Sigmoid colon (tissue), 7 donors: ENCODE measurements at places on chromosomes 4 and X. TPM values are rescaled to one million over a fixed set of nuclear protein-coding genes. Genes with fewer than 3 reads are reported as not detected.

- H3K27ac ChIP-seq = no peak overlapping the region
- H3K4me3 ChIP-seq = no peak overlapping the region
- H3K36me3 ChIP-seq = no peaks in the 10 kb centered on the region
- no peak for DNase-seq
These were observed 37.7 kb downstream of the CLDN2 start for GRCh38 chrX:106957856-106958255.

The SERPINA7 gene
- not detected for total RNA-seq

GRCh38 chr4:52269761-52270160, 218.7 kb downstream of the SPATA18 start:
- H3K27ac ChIP-seq = no peak overlapping the region
- H3K4me3 ChIP-seq = no peak overlapping the region
- no peaks in the 10 kb centered on the region for H3K4me1 ChIP-seq

GRCh38 chr4:125689805-125690204, 375.1 kb downstream of the FAT4 start:
- H3K27me3 ChIP-seq = no peaks in the 10 kb centered on the region
- no peaks in the 10 kb centered on the region for H3K36me3 ChIP-seq
- no peak for DNase-seq
- H3K4me3 ChIP-seq = no peak overlapping the region
- H3K4me1 ChIP-seq = no peaks in the 10 kb centered on the region
- H3K27ac ChIP-seq = no peak overlapping the region

The GAGE2A gene
- not detected for total RNA-seq

DNA sequence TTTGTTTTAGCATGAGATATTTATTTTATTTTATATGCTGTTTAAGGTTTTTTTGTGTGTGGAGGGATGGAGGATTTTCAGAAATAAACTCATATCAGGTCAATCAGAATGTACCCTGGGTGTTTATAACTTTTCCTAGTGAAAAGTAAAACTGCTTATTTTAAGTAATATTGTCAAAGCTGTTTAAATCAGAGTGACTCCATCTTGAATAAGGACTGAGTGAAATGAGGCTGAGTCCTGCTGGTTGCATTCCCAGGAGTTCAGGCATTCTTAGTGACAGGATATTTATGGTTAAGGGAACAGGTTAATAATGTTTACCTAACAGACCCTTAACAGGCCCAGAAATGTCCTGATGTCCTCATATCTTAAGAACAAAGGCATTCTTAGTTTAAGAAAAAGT, 1160.9 kb upstream of the PCDH7 start:
- no peaks in the 10 kb centered on the region for H3K27me3 ChIP-seq
- no peaks in the 10 kb centered on the region for H3K4me1 ChIP-seq
- H3K27ac ChIP-seq = no peak overlapping the region
- DNase-seq = no peak
- no peaks in the 10 kb centered on the region for H3K36me3 ChIP-seq

The GPR78 gene
- total RNA-seq = not detected

DNA sequence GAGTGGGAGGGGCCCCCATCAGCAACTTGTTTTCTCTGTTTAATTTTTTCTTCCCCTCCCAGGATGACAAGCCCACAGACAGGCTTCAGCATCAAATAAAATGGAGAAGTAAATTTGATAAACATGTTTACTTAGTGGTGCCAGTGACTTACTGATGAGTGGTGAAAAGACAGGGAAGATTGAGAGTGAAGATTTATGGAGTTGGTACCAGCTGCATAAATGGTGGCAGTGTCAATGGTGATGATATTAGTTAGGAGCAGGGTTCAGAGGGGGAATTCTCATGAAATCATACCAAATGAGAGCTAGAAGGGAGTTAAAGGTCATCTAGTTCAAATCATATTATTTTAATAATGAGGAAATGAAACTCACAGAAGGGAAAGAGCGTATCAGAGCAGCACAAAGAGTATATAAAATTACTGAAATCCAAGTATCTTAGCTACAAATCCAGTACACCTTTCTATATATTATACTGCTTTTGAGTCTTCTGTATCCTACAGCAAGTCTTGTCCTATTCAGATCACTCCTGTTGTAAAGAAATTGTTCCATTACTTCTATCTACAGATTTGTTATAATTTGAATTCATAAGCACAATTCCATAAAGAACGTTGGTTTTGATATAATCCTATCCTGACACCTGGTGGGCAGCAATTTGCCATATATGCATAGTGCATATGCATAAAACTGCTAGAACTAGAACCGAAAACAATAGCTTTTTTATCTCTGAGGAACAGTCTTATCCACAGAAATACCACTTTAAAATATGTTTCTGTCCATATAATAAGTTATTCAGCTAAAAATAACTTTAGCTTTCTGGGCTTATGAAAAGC, 5.0 kb downstream of the P2RY10 start:
- H3K27me3 ChIP-seq = no peaks in the 10 kb centered on the region
- no peak overlapping the region for H3K4me3 ChIP-seq

The NDUFA1 gene
- total RNA-seq = 106 TPM

GRCh38 chr4:142416121-142416520, 430.0 kb downstream of the INPP4B start:
- H3K36me3 ChIP-seq = no peaks in the 10 kb centered on the region
- H3K4me1 ChIP-seq = no peaks in the 10 kb centered on the region

The NFKB1 gene
- 27.0 TPM for total RNA-seq

The FGFBP2 gene
- 3.8 TPM for total RNA-seq

DNA sequence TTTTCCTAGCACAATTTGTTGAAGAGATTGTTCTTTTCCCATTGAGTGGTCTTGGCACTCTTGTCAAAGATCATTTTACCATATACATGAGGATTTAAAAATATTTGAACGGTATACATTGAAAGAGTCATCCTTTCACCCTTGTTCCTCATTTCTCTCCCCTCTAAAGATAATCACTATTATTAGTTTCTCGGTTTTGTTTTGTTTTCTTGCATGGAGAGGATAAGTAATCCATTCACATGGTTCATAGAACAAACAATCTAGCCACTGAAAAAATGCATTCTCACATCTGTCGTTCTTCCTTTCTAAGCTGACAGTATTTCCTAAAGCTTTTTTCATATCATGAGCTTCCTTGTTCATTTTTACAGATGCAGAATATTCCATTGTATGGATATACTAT, 39.2 kb upstream of the MSMO1 start:
- H3K4me3 ChIP-seq = no peak overlapping the region
- H3K36me3 ChIP-seq = no peaks in the 10 kb centered on the region
- no peaks in the 10 kb centered on the region for H3K4me1 ChIP-seq
- H3K27me3 ChIP-seq = no peaks in the 10 kb centered on the region
- no peak for DNase-seq

The FAM9B gene
- total RNA-seq = not detected

GRCh38 chr4:81225252-81225651, 10.2 kb upstream of the PRKG2 start:
- H3K27me3 ChIP-seq = no peaks in the 10 kb centered on the region
- H3K4me3 ChIP-seq = no peak overlapping the region
- H3K4me1 ChIP-seq = no peaks in the 10 kb centered on the region

GRCh38 chrX:30865015-30865414, 24.0 kb downstream of the TAB3 start:
- DNase-seq = no peak
- no peaks in the 10 kb centered on the region for H3K27me3 ChIP-seq
- no peak overlapping the region for H3K27ac ChIP-seq
- no peaks in the 10 kb centered on the region for H3K4me1 ChIP-seq

- H3K36me3 ChIP-seq = no peaks in the 10 kb centered on the region
- no peak overlapping the region for H3K27ac ChIP-seq
- H3K4me3 ChIP-seq = no peak overlapping the region
- no peak for DNase-seq
- no peaks in the 10 kb centered on the region for H3K27me3 ChIP-seq
These were observed 5.9 kb downstream of the EMCN start for GRCh38 chr4:100511896-100512295.

GRCh38 chr4:138599965-138600364, 357.8 kb upstream of the SLC7A11 start:
- H3K27ac ChIP-seq = no peak overlapping the region
- H3K36me3 ChIP-seq = no peaks in the 10 kb centered on the region

The CDX4 gene
- total RNA-seq = not detected

The PHOX2B gene
- 2.5 TPM for total RNA-seq

GRCh38 chrX:37357436-37357835, 8.3 kb downstream of the PRRG1 start:
- no peaks in the 10 kb centered on the region for H3K27me3 ChIP-seq
- no peaks in the 10 kb centered on the region for H3K4me1 ChIP-seq
- no peak for DNase-seq
- H3K36me3 ChIP-seq = no peaks in the 10 kb centered on the region
- H3K4me3 ChIP-seq = no peak overlapping the region

The ARSJ gene
- 11.9 TPM for total RNA-seq

DNA sequence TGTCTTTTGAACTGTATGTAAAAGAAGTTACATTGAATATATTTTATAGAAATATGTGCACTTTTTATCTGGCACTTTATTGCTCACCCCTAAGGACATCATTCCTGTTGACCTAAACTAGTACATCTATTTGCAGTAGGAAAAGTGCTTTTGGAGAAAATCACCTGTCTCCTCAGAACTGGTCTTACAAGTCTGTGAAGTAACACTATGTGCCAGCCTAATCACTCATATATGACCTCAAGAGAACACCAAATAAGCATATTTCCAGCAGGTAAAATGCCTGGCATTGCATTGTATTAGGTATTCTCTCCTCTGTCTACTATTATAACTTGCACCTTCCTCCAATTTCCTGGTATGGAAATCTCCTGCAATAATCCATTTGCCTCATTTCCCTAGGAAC, 4.0 kb upstream of the GASK1B start:
- H3K27me3 ChIP-seq = no peaks in the 10 kb centered on the region
- no peak overlapping the region for H3K4me3 ChIP-seq
- no peak overlapping the region for H3K27ac ChIP-seq
- H3K36me3 ChIP-seq = no peaks in the 10 kb centered on the region
- H3K4me1 ChIP-seq = peaks cover 40% of the 10 kb centered on the region

DNA sequence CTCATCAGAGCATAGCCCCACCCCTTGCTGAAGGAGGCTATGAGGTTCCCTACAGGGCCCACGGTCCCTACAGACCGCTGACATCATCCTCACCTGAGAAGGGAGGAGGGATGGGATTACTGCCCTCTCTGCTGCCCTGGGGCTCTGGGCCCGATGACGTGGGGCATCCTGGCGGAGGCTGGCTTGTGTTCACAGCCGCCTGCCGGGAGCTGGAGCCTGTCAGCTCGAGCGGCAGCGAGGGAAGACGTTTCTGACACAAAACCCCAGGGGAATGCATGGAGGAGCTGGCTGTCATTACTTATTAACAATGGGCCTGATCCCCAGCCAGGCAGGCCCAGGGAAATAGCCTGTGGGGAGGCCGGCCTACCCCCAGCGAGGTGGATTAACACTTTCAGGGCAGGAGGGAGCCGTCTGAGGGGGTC, 106.6 kb upstream of the ATP6AP2 start:
- H3K27ac ChIP-seq = no peak overlapping the region
- peak; percentile 67 for DNase-seq
- H3K4me1 ChIP-seq = peaks cover 18% of the 10 kb centered on the region
- no peaks in the 10 kb centered on the region for H3K27me3 ChIP-seq
- H3K36me3 ChIP-seq = no peaks in the 10 kb centered on the region
- H3K4me3 ChIP-seq = no peak overlapping the region

The PDE6B gene
- total RNA-seq = not detected

GRCh38 chr4:138835832-138836533, 179.6 kb upstream of the NOCT start:
- H3K27ac ChIP-seq = no peak overlapping the region
- no peak overlapping the region for H3K4me3 ChIP-seq
- no peaks in the 10 kb centered on the region for H3K36me3 ChIP-seq
- DNase-seq = no peak
- H3K4me1 ChIP-seq = no peaks in the 10 kb centered on the region
- no peaks in the 10 kb centered on the region for H3K27me3 ChIP-seq

- peaks cover 9% of the 10 kb centered on the region for H3K4me1 ChIP-seq
These were observed 59.5 kb downstream of the RHOH start for GRCh38 chr4:40256329-40256728.

- H3K4me1 ChIP-seq = no peaks in the 10 kb centered on the region
- no peak overlapping the region for H3K4me3 ChIP-seq
- H3K36me3 ChIP-seq = no peaks in the 10 kb centered on the region
- no peak for DNase-seq
- H3K27me3 ChIP-seq = no peaks in the 10 kb centered on the region
- no peak overlapping the region for H3K27ac ChIP-seq
These were observed 66.4 kb upstream of the IL2 start for GRCh38 chr4:122522944-122523343.

- no peaks in the 10 kb centered on the region for H3K36me3 ChIP-seq
- peaks cover 12% of the 10 kb centered on the region for H3K4me1 ChIP-seq
- no peak overlapping the region for H3K27ac ChIP-seq
- peak overlapping the region; percentile 42 for H3K4me3 ChIP-seq
These were observed 329.4 kb downstream of the HNRNPD start for GRCh38 chr4:82044141-82044993.

- H3K4me3 ChIP-seq = no peak overlapping the region
- DNase-seq = no peak
- H3K27me3 ChIP-seq = no peaks in the 10 kb centered on the region
These were observed 585.6 kb downstream of the IL1RAPL1 start for GRCh38 chrX:29172880-29173279.

DNA sequence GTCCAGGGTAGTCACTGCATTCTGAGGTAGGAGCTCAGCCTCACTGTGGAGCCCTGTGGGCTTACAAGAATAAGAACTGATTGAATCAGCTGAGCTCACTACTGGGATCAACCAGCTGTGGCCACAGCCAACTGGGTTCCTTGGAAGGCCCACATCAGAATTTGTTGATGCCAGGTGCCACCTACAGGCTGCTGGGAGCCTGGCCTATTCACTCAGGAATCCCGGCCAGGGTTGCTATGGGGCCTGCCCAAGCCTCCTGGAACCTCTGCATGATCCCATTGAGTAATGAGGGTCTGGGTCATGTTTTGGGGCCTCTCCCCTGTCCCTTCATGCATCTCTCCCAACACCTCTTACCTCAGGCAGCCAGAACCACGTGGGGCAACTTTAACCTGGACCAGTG, 53.9 kb upstream of the KIAA1210 start:
- H3K4me1 ChIP-seq = no peaks in the 10 kb centered on the region
- no peak for DNase-seq
- no peak overlapping the region for H3K27ac ChIP-seq
- no peaks in the 10 kb centered on the region for H3K36me3 ChIP-seq
- H3K27me3 ChIP-seq = no peaks in the 10 kb centered on the region

GRCh38 chrX:110418316-110419235, 59.9 kb downstream of the RTL9 start:
- no peaks in the 10 kb centered on the region for H3K27me3 ChIP-seq
- no peak overlapping the region for H3K4me3 ChIP-seq
- H3K27ac ChIP-seq = no peak overlapping the region
- H3K36me3 ChIP-seq = no peaks in the 10 kb centered on the region

DNA sequence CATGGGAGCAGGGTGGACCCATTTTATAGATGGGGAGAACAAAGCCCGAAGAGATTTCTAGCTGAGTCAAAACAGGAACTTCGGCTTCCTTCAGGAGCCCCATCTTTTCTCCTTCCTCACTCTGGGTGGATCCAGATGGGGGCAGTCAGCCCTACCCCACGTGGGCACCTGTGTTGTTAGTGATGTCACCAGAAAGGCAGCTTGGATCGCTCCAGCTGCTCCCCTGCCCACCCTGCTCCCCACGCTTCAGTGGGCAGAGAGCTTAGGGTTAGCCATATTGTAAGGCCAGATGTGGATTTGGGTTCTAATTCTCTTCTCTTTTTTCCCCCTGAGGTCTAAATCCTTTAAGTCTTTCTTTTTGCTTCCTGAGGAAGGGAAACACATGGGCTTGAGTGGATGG, 132.3 kb upstream of the PJA1 start:
- H3K4me1 ChIP-seq = no peaks in the 10 kb centered on the region
- H3K4me3 ChIP-seq = no peak overlapping the region
- no peak for DNase-seq
- H3K36me3 ChIP-seq = no peaks in the 10 kb centered on the region
- no peaks in the 10 kb centered on the region for H3K27me3 ChIP-seq

- no peak for DNase-seq
- H3K36me3 ChIP-seq = no peaks in the 10 kb centered on the region
- no peak overlapping the region for H3K4me3 ChIP-seq
- H3K27me3 ChIP-seq = no peaks in the 10 kb centered on the region
- H3K4me1 ChIP-seq = no peaks in the 10 kb centered on the region
- no peak overlapping the region for H3K27ac ChIP-seq
These were observed 57.2 kb downstream of the PPP2R2C start for GRCh38 chr4:6415031-6415705.
